ENCODE measurements at places on chromosomes 6 and 20.

- DNase-seq = no peak
Observed at GRCh38 chr6:67642582-67642981, 992.5 kb upstream of the ADGRB3 start.

DNA sequence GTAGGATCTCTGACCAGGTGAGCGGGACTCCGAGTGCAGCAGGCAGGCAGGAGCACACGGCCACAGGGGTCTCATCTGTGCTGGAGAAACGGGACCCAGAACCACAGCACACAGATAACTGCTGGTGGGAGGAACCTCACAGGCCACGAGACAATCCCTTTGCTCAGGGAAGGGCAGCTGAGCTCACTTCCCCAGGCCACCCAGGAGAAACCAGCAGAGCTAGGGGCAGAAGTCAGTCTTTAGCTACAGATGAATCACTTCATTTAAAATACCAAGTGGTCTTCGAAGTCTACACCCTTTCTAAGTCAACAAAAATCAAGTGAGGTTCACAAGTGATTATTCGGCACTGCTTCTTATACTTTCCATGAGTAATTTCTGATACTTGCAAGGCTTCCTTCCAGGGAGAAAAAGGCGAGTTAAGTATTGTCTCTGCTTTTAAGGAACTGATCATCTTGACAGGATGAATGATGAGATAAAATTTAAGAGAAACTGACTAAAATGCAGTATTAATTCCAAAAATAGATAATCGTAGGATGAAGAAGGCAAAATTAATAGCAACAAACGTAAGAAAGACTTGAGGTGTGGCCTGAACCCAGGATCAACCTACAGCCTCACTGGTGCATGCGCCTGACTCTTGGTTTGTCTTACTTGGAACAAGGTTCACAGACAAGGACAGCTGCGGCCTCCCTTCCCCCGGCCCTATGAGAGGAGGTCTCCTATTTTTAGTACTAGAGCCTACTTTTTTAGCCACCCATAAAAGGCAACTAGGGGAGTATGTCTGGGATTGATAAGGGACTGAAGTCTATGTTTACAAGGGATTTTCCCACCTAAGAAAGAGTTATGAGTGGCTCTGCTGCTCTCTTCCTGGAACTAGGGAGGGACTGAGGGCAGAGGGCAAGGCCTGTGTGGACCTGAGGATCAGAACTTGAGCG lies 233.6 kb downstream of the TTLL2 start:
- no peak for DNase-seq

DNA sequence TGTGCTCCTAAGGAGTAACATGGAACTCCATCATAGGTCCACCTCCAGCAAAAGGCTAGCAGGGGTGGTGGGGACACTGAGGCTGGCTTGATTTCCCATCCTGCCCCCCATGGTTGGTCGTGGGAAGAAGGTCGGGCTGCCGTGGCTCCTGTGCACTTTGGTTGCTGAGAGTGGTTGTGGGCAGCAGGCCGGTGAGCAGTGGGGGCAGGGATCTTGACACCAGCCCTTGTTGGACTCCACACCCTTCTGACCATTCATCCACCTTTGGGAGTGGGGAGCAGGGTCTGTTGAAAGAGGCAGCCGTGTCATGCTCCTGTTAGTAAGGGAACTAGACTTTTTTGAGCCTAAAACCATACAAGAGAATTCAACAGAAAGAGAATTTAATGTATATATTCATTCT lies 175.2 kb downstream of the ARID1B start:
- no peak for DNase-seq

DNA sequence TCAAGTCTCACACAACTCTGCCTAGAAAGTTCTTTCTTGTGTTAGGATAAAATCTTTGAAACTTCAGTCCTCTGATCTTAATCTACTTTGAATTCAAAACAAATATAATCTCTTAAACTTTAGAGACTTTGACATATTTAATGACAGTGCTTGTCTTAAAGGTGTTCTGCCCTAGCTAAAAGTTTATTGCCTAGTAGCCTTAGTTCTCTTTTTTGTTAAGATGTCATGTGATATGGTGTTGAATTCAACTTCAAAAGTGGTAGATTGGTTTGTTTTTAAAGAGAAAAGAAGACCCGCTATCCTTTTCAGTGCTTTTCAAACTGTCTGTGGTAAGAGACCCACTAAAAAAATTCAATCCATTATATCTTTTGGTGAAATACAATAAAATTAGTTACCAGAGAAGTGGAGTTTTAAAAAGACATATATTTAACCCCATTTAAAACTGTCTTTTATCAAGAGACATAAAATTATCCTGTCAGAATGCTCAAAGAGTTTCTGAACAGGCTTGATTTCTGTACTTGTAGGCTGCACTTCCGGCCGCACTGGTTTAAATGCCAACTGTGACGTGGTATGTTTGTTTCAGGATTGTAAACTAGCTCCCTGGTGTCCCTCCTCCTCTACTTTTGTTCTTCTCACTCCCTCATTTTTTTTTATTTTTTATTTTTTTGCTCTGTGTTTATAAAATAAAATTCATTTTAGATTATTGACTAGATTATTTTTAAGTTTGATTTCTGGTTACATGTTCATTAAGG lies 76.5 kb downstream of the QKI start:
- DNase-seq = peak; percentile 48

GRCh38 chr6:168838037-168838399 lies 397.0 kb downstream of the SMOC2 start:
- no peak for DNase-seq

DNA sequence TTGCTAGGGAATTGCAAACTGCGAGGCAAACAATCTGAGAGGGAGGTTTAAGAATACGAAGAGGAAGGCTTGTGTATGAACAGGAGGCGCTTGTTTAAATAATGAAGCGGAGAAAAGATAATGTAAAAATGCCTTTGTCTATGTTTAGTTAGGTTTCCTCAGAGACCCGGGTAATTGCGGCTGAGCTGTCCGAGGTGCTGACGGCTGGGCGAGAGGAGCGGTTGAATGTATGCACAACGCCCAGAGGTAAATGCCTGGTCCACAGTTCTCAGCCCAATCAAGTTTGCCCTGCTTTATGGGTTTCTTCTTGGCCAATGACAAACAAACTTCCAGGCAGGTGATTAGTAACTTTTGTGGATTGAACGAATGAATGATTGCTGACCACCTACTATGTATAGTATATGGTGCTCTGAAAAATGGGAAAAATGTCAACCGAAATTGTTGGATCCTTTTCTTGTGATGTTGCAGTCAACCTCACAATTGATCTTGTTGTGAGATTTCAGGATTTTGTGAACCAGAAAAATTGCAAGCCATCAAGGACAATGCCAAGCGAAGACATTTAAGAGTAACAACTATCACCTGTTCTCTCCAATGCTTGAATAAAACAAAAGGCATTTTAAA lies 38.3 kb upstream of the SLC32A1 start:
- peak; percentile 72 for DNase-seq

DNA sequence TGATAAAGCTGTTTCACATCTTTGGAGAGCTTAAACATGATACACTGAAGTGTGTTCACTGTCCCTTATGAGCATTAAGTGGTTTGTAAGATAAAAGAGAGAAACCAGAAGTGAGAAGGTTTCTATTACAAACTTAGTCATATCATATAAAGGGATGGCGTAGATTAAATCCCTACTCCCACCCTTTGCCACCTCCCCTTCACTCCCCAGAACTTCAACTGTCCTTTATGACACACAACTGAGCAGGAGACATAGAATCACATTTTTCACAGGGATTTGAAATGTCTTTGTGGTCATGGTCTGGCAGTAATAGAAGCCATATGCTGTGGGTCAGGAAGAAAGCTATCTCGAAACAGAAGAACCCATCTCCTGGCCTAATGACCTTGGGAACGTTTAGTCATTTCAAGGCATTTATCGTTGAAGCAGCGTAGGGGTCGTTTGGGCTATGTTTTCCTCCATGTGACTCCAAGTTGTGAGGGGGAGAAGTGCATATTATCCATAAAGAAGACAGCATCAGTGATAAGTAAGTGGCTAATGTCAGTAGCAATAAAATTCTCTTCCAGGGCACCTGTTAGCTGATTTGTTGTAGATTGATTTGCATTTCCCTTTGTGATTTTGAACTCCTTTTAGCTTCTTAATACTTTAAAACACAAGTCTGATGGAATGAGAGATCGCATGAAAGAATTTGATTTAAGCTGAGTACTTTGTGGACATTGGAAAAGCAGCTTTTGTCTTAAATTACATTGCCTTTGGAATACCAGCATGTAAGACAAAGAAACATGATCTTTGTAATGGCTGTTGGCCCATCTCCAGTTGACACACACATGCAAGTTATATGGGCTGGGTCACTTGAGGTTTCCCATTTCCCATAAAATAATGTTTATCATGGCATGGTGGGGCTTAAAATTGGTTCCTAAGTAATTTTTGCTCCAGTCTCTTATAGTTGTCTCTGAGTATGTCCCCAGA lies 501.5 kb upstream of the FLRT3 start:
- DNase-seq = no peak

DNA sequence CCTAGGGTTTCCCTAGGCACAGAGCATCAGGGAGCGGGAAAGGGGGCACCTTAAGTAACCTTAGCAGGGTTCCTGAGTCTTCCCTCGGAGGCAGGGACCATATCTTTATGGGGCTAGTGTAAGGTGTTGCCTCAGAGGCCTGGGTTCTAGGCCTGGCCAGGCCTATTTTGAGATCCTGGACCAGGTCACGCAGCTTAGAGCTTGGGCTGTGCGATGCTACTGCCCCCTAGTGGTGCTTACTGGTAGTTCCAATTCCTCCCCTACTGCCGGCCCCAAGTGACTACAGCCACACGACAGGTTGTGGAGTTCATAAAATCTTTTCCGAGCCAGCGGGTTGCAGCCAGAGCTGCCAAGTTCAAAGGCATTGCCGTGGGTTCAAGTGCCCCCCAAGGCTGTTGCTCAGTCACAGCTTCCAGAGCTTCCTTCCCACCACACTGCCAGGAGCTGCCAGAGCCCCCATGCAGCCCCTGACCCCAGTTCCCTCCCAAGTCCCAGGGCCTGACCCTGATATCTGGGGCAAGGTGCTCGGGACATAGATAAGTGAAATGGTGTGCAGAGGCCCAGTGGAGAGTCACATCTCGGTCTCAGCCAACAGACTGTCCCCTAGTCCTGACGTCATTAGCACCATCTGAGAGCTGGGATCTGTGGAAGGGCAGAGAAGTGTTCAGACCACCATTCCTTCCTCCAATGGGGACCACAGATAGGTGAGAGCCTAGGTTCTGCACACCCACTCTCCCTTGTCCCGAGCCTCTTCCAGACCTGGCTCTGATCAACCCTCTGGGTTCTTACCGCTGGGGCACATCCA lies 3.3 kb downstream of the LRRC73 start:
- DNase-seq = peak; percentile 92

DNA sequence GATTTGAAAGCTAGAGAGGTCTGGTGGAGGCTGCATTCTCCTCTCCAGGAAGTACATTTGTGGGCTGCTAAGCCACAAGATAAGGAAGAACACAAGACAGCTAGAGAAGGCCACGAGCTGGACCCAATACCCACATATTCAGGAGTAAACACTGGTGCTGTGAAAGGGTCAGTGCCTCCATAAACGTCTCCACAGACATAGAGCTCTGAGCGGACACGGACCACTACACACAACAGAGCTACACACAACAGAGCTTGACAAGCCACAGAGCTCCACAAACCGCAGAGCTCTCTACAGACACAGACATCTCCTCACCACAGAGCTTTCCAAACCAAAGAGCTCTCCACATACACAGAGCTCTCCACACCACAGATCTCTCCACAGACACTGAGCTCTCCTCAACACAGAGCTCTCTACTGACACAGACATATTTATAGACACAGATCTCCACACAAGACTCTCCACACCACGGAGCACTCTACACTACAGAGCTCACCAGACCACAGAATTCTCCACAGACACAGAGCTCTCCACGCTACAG lies 51.9 kb downstream of the ERMARD start:
- DNase-seq = no peak

DNA sequence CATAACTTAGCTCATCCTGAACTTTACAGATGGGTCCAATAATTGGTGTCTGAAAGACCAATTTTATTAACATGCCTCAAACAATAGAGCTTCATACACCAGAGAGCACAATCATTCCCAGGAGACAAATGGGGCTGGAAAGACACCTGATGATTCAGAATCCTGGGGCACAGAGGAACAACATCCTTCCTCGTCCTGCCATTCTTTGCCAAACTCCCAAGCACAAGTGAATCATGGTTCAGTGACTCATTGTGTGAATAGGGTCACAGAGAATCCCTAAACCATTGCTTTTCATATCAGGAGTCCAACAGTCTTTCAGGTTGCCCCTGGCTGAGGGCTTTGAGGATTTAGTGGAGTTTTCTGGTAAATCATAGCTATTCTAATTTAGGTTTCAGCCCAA lies 266.4 kb upstream of the BMP2 start:
- peak; percentile 2 for DNase-seq

GRCh38 chr6:58198301-58198700 lies 880.9 kb downstream of the PRIM2 start:
- DNase-seq = no peak

DNA sequence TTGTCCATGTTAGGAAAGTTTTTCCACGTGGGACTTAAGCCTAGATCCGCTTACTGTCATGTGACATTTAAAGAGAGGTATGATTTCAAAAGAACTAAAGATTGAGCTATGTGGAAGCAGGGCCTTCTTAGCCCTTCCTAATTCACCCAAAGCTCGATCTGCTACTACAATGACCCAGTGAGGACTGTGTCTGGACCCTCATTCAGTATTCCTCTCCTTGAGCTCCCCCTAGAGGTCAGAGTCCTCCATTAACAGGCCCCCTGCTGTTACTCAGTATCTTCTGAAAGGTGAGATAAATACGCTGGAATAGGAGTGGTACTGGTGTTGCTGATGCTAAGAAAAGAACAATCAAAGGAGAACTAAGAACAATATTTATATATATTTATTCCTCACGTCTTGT lies 414.0 kb downstream of the GJA1 start:
- peak; percentile 79 for DNase-seq

GRCh38 chr6:24918641-24919055 lies 17.1 kb downstream of the RIPOR2 start:
- no peak for DNase-seq

- DNase-seq = no peak
Observed at GRCh38 chr6:156796627-156797026, 19.4 kb downstream of the ARID1B start.

DNA sequence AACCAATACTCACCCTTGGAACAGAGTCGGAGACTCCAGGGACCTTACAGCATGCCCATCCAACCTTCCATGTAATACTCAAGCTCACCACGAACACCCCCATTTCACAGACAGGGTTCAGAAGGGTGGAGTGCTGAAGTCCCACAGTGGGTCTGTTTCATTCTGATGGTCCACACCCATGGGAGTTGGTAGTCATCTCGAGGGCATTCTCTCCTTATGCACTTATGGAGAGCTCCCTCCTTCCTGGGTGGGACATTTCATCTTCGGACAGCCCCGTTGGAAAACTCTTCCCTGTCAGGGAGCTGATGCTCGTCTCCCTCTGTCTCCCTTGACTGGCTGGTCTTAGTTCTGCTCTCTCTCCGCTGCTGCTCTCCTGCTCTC lies 38.9 kb downstream of the COX4I2 start:
- DNase-seq = no peak

GRCh38 chr6:108167449-108168089 lies 1.7 kb downstream of the NR2E1 start:
- DNase-seq = no peak

DNA sequence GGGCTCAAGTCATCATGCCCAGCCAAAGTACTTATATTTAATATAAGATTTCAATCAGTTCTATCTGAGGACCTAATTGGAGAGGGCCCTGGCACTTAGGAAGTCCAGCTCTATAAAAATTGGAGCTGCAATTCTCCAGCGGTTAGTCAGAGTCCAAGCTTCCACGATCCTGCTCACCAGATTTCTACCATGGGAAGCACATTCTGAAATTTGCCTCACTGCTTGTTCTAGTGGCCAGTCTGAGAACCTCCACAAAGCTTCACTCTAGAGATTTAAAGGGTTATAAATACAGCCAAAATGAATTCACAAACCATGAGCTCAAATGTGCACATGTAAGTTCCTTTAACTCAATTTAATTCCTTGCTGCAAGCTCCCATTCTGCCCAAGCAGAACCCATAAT lies 33.5 kb downstream of the PNLDC1 start:
- DNase-seq = no peak
